ENCODE measurements at places on chromosomes 3 and 15.

DNA sequence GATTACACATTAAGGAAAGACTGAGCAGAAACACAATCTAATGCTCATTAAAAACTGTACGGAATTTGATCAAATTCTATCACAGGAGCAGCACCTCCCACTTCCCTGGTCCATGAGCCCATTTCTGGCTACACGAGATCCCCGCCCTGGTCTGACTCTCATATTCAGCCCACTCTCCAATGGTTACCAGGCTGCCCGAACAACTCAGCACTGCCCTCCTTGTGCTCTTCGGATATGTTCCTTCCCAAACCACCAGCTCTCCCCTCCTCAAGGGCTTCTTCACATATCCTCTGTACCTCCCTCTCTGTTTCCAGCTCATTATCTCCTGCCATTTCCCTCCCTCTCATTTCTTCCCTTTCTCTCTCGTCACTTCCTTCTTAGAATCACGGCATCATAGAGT is 180.5 kb downstream of the RSL24D1 start:
- DNase-seq, result peak; percentile 37

DNA sequence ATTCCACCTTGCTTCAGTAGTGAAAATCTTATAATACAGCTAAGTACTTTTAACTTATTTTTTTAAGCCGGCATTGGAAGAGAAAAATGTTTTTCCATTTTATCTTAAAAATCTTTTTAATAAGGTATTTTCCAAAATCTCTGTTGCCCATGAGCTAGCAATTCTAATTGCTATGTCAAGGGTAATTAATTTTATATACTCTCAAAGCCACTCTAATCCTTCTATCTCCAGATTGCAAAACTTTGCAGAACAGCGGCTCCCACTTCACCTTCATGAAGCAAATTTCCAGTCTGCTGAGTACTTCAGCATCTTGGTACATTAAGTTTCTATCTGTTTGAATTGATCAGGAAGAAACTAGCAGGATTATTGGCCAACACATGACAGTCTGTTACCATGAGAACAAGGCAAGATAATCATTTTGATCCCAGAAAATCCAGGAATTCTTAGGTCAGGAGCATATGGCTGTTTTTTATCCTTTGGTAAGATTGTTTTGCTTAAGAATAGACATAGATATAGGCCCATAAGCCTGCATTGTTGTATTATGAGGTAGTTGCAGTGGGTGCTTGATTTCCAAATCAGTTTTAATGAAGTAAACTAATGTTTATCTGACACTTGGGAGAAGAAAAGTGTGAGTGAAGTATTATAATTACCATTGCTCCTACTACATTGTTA is 6.0 kb downstream of the TIPARP start:
- no peak for DNase-seq

- DNase-seq, result no peak
These were observed 1.8 kb upstream of the ABTB1 start for GRCh38 chr3:127670761-127671522.

DNA sequence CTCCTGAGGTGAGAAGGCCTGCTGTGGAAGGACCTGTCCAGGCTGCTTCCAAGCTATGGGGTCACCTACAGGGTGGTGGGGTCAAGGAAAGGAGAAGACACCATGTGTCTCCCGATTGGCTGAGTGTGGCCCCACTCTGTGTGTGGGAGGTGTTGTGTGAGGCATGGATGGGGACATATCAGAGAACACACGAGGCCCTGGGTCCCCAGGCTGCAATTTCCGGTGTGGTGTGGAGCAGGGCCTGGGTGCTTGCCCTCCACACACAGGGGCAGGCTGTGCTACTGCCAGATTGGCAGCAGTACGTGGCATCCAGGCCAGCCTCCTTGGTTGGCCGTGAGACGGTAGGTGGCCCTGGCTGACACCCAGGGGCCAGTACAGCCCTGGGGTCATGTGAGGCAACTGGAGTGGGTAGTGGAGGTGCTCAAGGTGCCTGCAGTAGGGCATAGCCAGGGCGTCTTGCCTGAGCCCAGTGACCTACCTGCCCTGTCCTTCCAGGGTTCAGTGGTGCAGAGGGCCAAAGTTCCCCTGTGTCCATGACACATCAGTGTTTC is 233.8 kb downstream of the SNRPN start:
- no peak for DNase-seq

GRCh38 chr3:55709411-55710012 is 222.4 kb upstream of the WNT5A start:
- no peak for DNase-seq

DNA sequence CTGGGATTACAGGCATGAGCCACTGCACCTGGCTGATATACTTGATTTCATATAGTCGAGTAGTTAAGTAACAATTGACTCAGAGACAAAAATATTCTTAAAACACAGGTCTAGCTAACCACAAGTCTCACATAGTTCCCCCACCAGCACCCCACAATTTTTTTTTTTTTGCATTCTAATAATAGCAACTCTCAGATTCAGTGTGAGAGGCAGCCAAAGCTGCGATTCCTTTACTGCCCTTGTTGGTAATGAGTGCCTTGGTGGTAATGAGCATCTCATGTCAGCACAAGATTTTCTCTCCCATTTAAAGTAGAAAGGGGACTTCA is 72.5 kb downstream of the WWTR1 start:
- DNase-seq, result no peak

DNA sequence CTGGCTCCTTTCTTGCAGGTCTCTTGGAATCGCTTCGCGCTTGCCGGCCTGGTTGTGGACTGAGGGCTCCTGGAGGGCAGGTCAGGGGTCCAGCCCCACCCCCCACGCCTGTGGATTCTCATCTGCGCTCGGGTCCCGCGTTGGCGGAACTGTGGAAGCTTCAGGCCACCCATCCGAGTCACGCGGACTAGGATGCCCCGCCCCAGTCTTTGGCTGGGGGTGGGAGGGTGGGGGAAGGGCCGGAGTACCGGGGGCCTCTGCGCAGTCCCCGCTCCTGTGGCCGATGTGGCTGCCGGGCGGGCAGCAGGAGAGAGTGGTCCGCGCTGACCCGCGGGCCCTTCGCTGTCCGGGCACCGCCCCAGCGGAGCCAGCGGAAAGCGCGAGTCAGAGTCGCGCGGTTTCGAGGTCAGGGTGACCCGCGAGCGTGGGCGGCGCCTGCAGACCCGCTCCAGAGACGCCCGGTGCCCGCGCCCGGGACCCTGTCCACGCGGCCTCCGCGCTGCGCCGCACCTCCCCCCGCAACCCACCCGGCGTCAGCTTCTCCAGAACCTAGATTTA is 114.2 kb downstream of the KLF13 start:
- peak; percentile 73 for DNase-seq

- no peak for DNase-seq
These were observed 10.3 kb upstream of the MUSTN1 start for GRCh38 chr3:52845157-52845556.

DNA sequence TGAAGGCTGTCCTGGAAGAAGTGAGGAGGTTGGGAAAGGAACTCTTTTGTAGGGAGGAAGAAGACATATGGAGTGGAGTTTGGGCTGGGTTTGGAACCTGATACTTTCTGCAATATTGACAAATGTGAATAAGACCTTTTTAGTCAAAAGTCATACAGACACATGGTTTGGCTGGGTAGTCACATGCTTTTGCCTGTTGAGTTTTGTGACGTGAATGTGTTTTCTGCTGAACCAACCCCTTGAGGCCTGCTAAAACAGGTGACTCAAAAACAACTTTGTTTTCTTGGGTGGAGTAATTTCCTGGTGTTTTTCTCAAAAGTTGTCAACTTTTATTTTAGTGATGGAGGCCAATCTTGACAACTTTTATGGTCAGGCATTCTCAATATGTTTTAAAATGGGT is 39.4 kb upstream of the CCR4 start:
- no peak for DNase-seq

DNA sequence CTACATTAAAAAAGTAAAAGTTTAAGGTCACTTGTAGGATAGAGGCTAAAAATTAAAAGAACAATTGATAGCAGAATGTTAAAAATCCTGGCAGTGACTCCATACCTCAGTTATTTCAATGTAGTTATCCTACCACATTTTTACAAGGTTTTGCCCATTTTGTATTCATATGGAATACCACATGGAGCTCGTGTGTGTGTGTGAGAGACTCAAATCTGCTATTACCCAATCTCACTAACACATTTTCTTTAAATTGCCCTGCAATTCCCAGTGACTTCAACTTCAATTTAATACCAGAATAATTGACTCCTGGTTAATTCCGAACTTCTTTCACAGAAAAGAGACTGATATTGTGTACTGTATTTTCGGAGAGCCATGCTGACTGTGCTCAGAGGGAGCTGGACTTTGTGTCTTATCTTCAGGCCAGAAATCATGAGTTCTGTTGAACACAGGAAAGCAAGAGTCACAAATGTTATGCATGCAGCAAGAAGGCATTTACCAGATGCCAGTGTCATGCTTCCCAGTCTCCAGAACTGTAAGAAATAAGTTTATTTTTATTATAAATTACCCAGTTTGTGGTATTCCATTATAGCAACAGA is 529.0 kb upstream of the NECTIN3 start:
- DNase-seq, result no peak

GRCh38 chr15:25670025-25670554 is 193.0 kb downstream of the ATP10A start:
- peak; percentile 89 for DNase-seq

GRCh38 chr15:77550301-77551251 is 82.1 kb downstream of the LINGO1 start:
- DNase-seq, result no peak

DNA sequence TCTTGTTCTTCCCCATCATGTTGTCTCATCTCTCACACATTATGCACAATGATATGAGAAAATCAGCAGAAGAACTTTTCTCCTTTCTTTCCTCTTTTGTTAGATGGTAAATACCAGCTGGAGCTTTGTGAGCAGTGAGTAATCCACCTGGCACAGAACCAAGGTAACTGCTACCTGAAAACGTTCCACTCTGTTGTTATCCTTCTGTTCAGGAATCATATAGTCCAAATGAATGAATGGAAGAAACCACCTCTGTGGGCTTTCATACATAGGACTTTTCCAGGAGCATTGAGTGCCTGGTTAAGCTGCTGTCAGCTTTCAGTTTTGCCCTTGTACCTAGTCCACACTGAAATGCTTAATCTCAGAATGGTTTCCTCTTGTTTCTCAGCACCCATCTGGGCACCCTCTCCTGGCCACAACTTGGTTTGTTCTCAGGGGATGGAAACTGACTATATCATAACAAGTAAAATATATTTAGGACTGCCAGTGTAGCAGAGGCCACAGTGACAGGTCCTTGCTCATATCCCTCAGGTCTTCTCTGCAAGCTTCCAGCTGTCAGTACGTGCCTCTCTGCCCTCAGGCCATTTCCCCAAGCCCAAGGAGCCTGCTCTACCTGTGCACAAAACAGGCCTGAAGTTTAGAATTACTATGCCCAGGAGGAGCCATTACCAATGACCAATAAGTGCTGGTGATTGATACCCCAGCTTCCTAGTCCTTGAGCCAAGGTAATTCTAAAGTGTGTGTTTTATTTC is 23.5 kb upstream of the SLC4A7 start:
- no peak for DNase-seq

- no peak for DNase-seq
These were observed 1.8 kb upstream of the LSG1 start for GRCh38 chr3:194673761-194674160.

DNA sequence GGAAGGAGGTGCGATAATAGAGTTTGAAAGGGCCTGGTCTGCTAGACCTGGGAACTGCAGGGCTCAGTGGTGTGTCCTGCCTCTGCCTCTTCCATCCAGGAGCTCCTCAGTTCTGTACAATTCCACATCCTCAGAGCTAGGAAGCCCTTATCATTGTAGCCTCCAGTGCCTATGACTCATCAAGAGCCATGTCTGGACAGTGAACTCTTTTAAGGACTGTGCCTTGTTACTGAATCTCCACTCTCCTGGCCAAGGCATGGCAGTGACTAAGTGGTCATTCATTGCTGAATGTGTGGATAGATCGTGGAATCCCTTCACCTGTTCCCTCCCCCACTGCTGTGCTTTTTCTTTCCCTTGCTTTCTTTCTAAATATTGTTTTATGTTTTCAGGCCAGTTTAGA is 2.9 kb downstream of the TIMP4 start:
- no peak for DNase-seq

- no peak for DNase-seq
These were observed 93.0 kb upstream of the C3orf80 start for GRCh38 chr3:160132226-160132625.

DNA sequence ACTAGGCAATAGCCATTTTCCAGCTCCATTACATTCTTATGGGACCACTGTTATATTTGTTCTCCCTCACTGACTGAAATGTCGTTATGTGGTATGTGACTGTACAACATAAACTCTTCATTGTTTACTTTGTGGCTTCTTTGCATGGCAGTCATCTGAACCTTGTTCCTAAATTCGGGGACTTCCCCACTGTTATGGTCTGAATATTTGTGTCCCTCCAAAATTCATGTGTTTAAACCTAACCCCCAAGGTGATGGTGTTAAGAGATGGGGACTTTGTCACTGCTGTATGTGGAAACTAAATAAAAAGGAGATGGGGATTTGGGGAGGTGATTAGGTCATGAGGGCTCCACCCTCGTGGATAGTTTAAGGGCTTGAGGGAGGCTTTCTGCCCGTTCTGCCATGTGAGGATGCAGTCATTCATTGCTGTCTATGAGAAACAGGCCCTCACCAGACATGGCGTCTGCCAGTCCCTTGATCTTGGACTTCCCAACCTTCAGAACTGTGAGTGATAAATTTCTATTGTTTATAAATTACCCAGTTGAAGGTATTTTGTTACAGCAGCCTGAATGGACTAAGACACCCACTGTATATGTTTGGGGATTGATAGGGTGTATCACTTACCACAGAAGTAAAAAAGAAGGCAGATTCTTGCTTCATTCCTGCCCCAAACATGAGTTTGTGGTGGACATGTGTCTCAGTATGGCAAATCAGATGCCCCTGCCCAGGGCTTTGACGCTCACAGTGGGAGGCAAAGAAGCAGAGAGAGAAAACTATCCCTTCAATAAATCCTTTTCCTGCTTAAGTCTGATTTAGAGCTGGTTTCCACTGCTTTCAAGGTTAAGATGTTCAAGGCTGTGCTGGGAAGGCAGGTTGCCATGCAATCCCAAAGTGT is 138.0 kb upstream of the UBE2E1 start:
- no peak for DNase-seq

DNA sequence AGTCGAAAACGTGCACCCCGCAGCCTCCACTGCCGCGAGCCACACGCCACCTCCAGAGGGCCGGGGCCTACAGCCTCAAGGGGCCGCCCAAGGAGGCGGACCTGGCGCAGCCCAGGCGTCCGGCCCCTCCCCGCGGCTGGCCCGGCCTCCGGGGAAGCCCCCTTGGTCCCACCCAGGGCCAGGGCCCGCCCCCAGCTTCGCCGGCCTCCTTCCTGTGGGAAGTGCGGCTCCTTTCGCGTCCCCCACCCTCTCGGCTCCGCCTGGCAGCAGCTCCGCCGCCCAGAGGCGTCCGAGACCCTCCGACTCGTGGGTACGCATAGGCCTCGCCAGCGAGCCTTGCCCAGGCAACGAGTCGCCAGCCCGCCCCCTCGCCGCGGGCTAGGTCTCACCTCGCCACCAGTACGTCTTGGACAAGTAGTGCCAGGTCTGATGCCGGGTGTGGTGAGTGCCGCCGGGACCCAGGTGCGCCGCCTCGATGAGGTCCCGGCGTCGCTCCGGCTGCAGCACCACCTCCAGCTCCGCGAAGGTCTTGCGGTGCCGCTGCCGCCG is 642 bp downstream of the ZBTB11 start:
- DNase-seq, result peak; percentile 98

All from H7 (cell line).